Activated CD4-positive, alpha-beta T cell treated with anti-CD3 and anti-CD28 coated beads, Interleukin-2, amount 10 ng/mL, durations not matched to agents 24 days and 14 days (primary cell): ENCODE measurements at places on chromosomes 16 and 17. TPM values are rescaled to one million over a fixed set of nuclear protein-coding genes. Genes with fewer than 3 reads are reported as not detected.

DNA sequence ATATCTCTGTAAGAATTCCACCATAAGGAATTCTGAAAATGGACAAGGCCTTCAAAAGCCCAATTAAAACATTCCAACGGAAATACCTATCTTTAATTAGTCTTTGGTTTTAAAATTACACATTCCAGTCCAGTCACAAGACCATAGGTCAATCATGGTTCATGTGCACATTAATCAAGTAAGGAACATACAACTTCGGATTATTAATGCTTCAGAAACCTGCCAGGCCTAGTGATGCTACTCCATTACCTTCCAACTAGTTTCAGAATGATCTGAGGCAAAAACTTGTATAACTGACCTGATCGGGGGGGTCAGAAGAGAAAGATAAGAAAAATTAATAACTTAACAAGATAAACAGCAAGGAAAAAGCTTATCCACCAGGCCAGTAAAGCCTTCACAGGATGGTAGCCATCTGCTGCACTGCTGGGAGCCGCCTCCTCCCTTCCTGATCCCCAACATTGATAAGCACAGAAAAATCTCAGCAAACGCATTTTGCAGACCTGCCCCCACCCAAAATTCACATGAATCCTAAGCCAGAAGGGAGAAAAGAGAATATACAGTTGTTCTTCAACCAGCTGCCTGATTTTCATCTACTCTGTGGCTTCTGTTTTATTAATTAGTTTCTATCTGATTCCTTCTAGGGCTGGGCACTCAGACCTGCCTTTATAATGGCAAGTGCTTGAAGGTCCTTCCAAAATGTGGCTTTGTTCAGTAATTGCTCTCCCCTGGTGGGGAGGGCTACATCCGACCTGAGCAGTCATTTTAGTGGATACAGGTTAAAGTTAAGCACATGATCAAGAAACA lies 6.0 kb downstream of the SDR42E1 start:
- DNase-seq: no peak

DNA sequence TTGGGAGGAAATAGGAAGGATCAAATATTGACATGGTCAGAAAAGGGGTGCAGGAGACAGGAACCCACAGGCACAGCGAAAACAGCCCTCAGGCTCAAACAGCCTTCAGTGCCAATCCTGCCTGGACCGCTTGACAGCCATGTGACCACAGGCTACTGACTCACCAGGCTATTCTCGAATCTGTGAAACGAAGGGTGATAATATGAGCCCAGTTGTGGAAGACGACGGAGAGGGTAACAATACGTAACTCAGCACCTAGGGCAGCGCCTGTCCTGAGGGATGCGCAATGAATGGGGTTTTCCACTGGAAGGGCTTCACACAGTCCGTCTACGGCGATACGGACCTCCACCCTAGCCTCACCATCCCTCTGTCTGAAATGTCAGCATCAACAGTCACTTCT lies 117.3 kb upstream of the RCVRN start:
- DNase-seq: no peak

Gene SLC12A4
- total RNA-seq: 40.6 and 44.7 TPM in 2 replicates

Gene KRT28
- total RNA-seq: not detected in 2 replicates
